Putamen (tissue), 1 donor: ENCODE measurements at places on chromosomes 7 and 10.

DNA sequence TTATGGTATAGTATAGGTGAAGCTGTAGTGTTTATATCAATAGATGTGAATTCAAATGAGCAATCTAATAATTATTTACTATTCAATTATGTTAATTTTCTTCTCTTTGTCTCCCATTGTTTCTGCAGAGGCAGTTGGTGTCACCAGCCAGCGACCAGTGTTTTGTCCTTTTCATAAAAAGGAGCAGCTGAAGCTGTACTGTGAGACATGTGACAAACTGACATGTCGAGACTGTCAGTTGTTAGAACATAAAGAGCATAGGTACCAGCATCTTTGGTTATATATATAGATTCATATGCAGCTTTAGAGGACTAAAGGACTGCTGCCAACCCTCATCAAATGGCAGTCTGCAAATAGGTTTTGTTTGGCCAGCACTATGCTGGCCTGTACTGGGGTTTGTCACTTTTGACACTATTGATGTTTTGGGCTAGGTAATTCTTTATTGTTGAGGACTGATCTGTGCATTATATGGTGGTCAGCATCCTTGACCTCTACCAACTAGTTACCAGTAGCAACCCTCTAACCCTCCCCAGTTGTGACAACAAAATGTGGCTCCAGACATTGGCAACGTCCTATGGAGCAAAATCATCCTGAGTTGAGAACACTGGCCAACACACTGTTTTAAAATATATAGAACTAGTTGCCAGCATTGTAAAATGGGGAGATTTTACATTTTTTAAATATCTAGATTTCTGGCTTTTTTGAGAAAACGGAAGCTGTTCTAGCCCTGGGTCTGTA lies 59.2 kb downstream of the TRIM24 start:
- DNase-seq = peak; percentile 7

- no peak for DNase-seq
These were observed 919 bp downstream of the MAFK start for GRCh38 chr7:1531263-1531978.

GRCh38 chr7:131623154-131623553 lies 66.7 kb upstream of the PODXL start:
- DNase-seq = no peak

- no peak for DNase-seq
These were observed 22.6 kb downstream of the CDK1 start for GRCh38 chr10:60800918-60801317.

DNA sequence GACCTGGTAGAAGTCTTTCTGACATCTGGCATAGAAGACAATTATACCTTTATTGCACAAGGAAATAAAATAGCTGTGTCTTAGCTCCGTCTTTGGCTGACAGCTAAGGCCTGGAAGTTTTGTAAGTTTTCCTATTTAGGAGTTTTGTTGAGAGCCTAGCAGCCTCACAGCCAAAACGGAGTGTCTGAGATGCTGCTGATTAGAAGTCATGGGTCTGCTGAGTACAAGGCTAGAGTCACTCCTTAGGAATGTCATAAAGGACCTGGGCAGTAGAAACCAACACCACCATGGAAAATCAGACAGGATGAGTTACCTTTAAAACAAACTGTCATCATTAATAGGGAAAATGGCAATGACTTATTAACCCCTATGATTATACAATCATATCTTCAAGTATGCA lies 442.5 kb downstream of the KCNMA1 start:
- DNase-seq = no peak

GRCh38 chr10:76073524-76073923 lies 642.1 kb downstream of the LRMDA start:
- no peak for DNase-seq

DNA sequence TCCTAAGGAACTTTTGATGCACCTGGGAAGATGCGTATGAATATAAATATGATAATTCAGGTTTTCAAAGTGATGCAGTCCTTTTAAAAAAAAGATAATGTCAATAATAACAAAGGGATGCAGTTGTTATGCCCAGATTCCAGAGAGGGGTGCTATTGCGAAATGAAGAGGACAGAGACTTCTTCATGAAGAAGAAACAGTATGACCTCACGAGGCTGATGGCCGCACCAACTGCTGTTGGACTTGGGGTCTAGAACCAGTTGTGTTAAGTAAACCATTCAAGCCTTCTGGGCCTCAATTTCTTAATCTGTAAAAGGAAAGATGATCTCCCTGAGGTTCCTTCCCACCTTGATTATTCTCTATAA lies 55.1 kb downstream of the LYZL2 start:
- DNase-seq = no peak

GRCh38 chr10:31876652-31877352 lies 51.8 kb downstream of the ARHGAP12 start:
- no peak for DNase-seq

- no peak for DNase-seq
These were observed 2.2 kb downstream of the DUSP5 start for GRCh38 chr10:110499796-110500514.
